RKO (cell line): ENCODE measurements at places on chromosomes 12 and 14.

DNA sequence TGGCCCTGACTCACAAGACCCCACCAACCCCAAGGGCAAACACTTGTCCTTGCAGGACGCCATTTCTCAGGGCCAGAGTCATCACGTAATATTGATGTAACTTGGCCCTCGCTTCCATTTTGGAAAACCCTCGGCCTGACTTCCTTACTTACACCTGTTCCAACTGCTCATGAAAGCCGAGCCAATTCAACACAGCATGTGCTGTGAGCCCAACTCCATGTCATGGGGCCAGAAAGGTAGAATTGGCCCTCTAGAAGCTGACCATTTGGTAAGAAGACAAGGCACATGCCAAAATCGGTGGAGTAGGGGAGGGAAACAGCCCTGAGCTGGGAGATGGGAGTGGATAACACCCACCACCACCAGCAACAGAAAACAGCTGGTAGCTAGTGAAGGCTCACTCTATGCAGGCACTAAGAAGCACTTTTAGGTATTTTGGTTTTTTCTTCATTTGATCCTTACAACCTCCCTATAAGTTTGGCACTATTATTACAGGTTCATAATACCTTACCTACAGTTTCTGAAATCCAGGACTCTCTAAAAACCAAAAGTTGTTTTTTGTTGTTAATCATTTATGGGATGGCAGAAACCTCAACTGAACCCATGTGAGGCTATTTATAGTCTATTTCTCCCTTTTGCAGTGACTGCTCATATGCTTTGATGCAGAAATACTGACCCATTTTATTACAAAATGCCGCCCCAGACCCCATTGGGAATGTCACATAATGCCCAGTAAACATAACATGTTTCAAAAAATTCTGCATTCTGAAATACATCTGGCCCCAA is 6.5 kb downstream of the TTC7B start:
- DNase-seq = no peak

- peak; percentile 23 for DNase-seq
Observed at GRCh38 chr12:131642101-131642540, 68.8 kb upstream of the SFSWAP start.

- DNase-seq = no peak
Observed at GRCh38 chr12:119006746-119007145, 25.4 kb downstream of the SRRM4 start.

GRCh38 chr12:15477761-15478160 is 155.5 kb downstream of the PTPRO start:
- no peak for DNase-seq

- DNase-seq = no peak
Observed at GRCh38 chr12:13124656-13125505, 21.4 kb upstream of the GSG1 start.

GRCh38 chr14:56666294-56666693 is 86.7 kb downstream of the TMEM260 start:
- no peak for DNase-seq

DNA sequence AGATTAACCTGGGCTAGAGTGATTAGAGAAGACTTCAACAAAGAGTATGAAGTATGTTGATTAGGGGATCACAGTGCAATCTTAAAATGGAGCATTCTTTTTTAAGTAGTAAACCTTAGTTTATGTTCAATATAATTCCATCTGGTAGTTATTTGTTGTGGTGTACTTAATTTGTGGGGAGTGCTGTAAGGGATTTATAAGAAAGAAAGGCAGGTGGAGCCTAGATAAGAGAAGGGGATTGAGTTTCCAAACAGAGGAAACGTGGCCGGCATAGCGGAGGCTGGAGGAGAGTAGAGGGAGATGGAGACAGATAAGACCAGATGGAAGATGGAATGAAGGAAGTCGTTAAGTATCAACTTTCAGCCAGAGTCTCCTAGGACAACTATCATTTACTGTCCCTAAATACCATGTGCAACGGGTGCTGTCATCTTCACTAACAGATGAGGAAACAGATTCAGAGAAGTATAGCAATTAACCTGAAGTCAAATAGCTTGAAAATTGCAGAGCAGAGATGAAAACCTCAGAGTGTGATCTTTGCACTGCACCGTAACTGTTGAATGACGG is 38.1 kb downstream of the GOLGA5 start:
- no peak for DNase-seq

DNA sequence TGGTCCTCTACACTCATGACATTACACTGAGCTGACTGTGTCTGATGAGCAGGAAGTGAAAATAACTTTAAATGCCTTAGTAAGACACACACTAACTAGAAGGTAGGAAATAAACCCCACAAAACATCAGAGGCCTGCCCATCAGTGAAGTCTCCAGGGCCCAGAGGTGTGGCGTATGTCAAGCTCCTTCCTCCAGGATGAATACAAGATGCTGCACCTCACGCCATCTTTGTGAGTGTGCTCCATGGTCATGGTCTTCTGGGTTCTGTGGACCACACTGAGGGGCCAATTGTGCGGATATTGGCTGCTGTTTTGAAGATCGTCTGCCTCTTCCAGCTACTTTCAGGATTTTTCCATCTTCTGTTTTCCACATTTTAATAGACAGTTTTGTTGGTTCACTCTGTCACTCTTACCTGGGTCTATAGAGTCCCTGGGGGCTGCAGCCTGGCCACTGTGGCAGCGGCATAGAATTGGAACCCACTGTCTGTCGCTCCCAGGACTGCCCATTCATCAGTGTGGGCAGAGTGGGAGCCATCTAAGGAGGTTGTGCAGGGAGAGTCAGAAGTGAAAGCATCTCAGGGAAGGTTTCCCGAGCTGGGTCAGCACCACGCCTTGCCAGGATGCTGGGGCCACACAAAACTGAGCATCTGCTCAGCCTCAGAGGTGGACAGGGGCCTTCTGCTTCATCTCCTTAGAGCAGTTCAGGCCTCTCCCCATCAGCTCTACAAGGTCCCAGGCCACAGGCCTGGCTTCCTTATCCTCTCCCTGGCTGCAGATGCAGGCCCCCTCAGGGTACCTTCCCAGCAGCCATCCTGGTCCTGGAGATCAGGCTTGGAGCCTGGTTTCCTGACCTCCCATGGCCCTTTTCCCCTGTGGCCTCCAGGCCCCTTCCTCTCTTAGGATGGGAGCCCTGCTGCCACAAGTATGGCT is 57.5 kb upstream of the C14orf180 start:
- no peak for DNase-seq

GRCh38 chr12:52461693-52462092 is 9.7 kb upstream of the KRT6B start:
- no peak for DNase-seq

- DNase-seq = no peak
Observed at GRCh38 chr12:72295744-72296143, 23.6 kb downstream of the TRHDE start.

GRCh38 chr12:89269174-89269573 is 83.1 kb downstream of the DUSP6 start:
- no peak for DNase-seq

DNA sequence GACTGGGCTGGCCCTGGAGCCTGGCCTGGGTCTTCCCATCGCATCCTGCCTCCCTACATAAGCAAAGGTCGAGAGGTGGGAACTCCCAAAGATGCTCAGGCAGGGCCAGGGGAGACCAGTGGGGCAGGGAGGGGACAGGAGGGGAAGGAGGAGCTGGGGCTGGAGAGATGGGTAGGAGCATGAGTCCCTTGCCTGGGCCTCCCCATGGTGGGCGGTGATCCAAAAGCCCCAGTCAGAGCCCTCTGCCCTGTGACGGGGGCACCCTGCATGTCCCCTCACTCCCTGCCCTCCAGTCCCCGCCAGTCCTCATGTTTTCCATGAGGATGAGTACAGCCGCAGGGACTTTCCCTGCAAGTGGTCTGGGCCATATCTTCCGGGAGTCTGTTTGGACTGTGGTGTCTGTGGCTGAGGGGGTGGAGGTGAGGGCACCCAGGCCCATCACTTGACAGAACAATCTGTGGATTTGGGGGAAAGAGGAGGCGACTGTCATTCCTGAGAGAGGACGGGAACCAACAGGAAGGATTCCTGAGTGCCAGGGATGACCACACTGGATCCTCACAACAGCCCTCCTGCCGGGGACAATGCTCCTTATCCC is 9.3 kb downstream of the BDKRB2 start:
- DNase-seq = no peak

DNA sequence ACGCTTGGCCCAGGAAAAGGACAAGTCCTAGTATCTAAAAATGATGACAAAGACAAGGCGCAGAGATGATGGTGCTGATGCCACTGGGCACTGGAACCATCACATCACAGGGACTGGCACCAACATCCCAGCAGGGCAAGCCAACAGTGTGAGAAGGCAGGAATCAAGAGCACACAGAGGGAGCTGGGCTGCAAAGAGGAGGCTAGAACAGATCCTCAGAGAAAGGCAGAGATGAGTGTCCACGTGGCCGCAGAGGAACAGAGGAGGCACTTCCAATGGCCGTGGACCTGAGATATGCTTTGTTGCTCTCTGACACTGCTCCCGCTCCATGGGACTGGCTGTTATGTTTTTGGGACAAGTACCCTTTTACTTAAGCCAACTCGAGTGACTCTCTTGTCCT is 17.9 kb downstream of the FOXN3 start:
- DNase-seq = no peak

GRCh38 chr14:36941783-36942521 is 230.5 kb downstream of the SLC25A21 start:
- DNase-seq = peak; percentile 77

GRCh38 chr12:79424109-79424721 is 266.5 kb downstream of the PAWR start:
- DNase-seq = peak; percentile 53
